ENCODE measurements at places on chromosomes 1 and 21. TPM values are rescaled to one million over a fixed set of nuclear protein-coding genes. Genes with fewer than 3 reads are reported as not detected.

KRTAP12-2 gene
- not detected for polyA plus RNA-seq

ADSS2 gene
- 31.0 TPM for polyA plus RNA-seq

RCSD1 gene
- polyA plus RNA-seq, result 47.1 TPM

KIF26B gene
- polyA plus RNA-seq, result 1.1 TPM

DNA sequence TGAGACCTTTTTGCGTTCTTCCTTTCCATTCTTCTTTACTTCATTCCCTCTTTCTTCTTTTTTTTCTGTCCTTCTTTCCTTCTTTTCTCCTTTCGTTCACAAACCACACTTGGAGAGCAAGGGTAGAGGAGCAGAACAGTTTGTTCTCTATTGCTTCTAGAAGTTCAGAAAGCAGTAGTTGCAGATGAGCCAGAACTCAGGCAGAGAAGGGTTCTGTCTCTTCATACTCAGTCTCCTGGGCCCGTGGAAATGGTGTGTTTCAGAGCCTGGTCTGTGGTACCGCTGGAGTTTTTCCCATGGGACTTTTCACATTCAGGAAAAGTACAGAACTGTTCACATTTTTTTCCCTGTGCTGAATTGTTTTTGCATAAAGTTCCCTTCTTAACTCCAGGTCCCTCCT lies 87.0 kb downstream of the ATP5PO start:
- no peak for DNase-seq

GRCh38 chr1:43316738-43317520 lies 16.1 kb downstream of the TIE1 start:
- DNase-seq, result no peak

GRCh38 chr1:180997843-180998504 lies 24.7 kb downstream of the STX6 start:
- DNase-seq, result no peak

Data from muscle of back (tissue), 13 donors.